CD4-positive, alpha-beta T cell treated with Interleukin-17A for 1 hour (primary cell): ENCODE measurements at places on chromosomes 11 and 22.

GRCh38 chr11:61541598-61541997 is 33.0 kb downstream of the LRRC10B start:
- no peak for DNase-seq

- DNase-seq = no peak
These were observed 18.7 kb downstream of the MMP10 start for GRCh38 chr11:102761646-102762238.

- no peak for DNase-seq
These were observed 409 bp downstream of the SMC1B start for GRCh38 chr22:45413013-45413367.

DNA sequence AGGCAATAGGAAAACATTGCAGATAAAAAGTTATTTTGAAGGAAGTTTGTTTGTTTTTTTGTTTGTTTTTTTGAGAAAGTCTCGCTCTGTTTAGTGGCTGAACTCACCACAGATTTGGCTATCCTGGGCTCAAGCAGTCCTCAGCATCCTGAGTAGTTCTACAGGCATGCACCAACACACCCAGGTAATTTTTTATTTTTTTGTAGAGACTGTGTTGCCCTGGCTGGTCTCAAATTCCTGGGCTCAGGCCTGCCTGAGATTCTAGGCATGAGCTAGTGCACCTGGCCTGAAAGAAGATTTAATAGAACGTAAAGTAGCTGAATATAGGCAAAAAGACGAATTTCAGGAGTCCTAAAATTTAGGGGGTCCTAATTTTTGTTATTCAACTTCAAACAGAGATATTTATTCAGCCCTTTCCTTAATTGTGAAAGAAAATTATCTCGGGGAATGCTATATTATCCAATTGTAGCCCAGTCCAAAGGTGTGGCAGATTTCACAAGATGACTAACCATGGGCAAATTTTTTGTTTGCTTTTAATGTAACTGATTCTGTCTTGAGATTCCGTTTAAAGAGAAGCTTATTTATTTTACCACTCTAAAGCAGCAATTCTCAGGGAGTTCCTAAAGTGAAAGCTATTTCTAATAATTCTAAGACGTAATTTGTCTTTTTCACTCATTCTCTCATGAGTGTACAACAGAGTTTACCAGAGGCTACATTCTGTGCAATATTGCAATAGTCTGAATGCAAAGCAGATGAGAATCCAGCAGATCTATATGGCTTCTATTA is 940 bp downstream of the IL18 start:
- no peak for DNase-seq

DNA sequence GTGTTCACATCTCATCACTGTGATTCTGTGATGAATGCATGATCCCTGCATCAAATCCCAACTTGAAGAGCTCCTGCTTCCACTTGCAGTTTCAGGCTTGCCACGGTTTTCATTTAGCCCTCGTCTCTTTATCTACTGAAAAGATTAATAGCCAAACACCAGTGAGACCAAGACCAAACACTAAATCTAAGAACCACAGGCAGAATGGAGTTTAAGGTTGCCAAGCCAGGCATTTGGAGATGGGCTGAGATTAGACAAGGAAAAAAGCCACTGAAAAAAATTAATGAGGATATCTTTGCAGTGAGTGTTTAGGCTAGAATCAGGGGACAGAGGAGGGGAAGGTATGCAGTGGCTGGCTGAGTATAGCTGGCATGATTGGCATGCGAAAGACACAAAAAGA is 227.2 kb upstream of the BLID start:
- no peak for DNase-seq

DNA sequence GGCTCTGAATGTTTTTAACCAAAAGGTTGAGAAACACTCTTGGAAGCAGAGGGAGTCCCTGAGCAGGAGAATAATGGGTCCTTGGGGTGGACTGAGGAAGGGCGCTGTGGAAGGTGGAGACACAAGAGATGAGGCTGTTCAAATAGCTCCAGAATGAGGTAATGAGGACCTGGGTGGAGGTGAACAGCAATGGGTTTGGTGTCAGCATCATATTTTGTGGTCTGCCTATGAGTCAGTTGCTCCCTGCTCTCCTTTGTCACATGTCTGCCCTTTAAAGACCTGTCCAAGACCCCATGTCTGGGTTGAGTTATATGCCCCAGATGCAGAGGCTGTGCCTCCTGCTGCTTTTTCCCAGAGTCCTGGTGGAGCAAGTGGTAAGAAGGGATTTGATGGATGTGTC is 113.6 kb downstream of the BARX2 start:
- no peak for DNase-seq

- DNase-seq = no peak
These were observed 134.8 kb downstream of the C11orf58 start for GRCh38 chr11:16873289-16873688.

DNA sequence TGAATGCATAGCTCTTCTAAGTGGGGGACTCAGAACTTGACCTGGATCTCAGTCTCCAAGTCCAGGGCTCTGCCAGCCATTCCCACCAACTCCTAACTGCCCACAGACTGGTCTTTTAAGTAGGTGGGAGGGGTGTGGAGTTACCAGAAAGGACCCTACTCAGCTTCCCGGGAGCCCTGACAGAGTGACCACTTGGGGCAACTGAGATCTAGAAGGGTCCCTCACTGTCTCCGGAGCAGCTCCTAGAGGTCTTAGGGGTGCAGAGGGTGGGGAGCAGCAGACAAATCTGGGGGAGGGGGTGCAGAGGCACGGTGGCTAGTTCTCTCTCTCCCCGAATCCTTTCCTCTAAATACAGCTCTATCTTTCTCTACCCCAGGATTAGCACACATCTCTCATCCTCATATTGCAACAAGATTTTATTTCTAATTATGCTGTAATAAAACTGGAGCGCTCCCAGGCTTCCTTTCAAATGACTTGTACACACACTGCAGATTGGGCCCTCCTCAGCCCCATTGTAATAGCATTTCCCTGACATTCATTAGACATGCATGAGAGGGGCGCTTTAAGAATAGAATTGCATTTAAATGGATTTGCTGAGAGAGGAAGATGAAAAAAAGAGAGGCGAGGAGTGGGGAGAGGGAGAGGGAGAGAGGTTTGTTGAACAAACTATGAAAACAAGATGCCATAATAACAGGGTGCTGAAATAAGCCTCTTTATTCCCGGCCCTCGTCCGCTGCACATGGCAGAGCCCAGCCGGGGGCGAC is 219.0 kb downstream of the CEP164 start:
- no peak for DNase-seq

DNA sequence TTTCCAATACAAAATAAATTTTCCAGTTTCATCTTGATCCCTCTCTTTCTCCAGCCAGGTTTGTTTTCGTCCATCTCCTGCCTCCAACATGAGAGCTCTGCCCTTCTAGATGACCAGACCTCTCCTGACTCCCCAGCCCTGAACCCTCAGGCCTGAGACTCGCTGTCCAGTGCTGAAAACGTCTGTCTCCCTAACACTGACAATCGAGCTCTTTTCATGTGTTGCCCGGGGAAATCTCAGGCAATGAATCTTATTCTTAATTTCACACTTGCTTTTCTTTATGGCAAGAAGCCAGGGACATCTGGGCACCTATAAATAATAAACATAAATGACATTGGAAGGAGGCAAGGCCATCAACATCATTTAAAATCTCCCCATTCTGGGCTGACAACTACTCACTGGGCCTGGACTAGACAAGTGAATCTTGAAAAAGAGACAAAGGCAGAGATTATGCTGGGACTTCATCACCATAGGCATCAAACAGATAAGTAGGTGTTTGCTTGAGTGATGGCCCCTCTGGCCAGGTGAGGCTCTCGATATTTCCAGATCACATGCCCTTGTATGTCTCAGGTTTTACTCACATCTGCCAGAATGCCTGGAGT is 274.5 kb upstream of the B3GAT1 start:
- no peak for DNase-seq

GRCh38 chr11:73236205-73236765 is 18.2 kb downstream of the P2RY2 start:
- DNase-seq = no peak

GRCh38 chr11:749731-750130 is 2.5 kb downstream of the TALDO1 start:
- no peak for DNase-seq

GRCh38 chr11:130522284-130522961 is 74.0 kb downstream of the ADAMTS15 start:
- DNase-seq = no peak

GRCh38 chr22:24413736-24414385 is 13.5 kb upstream of the ADORA2A start:
- no peak for DNase-seq

GRCh38 chr11:130425156-130425555 is 3.3 kb downstream of the ADAMTS8 start:
- no peak for DNase-seq

- DNase-seq = no peak
These were observed 14.8 kb downstream of the CD3E start for GRCh38 chr11:118319337-118319707.

DNA sequence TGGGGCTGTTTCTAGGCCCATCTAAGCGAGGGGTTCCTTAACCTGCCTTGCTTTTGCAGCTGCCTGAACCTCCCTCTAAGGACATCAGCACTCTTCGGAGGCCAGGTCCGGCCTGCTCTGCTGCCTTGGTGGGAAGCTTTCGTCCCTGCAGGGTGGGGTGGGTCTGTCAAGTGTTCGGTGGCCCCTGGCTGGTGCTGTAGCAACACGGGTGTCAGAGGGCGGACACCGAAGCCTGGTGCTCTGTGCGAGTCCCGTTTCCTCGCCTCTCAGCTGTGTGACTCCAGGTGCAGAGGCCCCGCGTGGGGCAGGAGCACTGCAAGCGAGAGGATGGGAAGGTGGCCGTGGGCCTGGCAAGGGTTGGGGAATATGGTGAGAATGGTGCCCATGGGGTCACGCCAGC is 64.6 kb downstream of the CDKN1C start:
- no peak for DNase-seq

GRCh38 chr22:49866646-49867045 is 13.0 kb downstream of the ZBED4 start:
- DNase-seq = no peak

DNA sequence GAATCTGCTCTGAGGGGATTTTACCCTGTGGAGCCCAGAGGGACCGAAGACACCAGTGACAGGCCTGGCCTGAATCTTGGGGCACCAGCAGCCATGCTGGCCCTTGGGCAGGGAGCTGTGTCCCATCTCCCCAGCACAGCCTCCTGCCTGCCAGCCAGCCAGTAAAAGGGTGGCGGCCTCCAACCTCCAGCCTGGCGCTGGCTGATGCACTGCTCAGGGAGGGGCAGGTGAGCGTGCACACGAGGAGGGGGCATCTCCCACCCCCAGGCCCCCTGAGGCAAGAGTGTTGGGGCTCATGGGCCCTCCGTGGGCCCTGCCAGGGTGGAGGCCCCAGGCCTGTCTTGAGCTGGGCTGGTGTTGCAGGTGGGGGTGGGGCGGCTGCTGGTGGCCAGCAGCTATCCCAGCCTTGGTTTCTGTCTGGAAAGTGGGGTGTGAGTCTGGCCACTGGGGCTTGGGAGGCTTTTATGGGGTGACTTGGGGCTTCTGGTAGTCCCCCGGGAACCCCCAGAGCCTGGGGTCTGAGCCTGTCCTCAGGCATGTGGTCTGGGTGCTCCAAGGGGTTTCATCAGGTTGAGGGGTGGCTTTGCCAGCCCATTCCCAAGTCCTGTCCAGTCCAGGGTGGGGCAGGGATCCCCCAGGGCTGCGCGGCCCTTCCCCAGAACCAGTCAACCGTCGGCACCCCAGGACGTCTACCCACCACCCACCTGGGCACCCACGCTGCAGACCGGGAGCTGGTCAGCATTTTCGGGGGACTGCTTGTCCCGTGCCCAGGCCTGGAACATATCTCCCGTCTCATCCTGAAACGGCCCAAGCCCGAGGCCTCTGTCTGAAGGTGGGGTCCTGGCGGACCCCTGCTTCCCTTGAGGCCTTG is 17.8 kb downstream of the TSPAN4 start:
- DNase-seq = no peak

DNA sequence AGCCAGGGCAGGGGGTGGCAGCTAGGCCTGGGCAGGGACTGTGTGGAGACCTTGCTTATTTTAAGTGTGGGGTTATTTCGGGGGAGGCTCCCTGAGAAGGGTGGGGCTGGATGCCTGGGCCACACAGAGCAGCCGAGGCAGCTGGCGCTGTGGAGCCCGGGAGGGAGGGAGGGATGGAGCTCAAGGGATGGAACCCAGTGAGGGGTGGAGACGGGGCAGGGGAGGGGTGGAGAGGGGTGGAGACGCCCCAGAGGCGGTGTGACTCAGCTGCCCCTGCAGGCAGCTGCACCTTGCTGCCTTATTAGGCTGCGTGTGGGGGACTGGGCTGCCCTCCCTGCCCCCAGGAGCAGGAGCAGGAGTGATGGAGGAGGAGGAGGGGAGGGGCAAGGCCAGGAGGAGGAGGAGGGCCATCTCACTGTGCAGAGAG is 9.8 kb upstream of the TSSC4 start:
- DNase-seq = no peak

GRCh38 chr11:84437071-84437980 is 1151.2 kb upstream of the CCDC90B start:
- no peak for DNase-seq

DNA sequence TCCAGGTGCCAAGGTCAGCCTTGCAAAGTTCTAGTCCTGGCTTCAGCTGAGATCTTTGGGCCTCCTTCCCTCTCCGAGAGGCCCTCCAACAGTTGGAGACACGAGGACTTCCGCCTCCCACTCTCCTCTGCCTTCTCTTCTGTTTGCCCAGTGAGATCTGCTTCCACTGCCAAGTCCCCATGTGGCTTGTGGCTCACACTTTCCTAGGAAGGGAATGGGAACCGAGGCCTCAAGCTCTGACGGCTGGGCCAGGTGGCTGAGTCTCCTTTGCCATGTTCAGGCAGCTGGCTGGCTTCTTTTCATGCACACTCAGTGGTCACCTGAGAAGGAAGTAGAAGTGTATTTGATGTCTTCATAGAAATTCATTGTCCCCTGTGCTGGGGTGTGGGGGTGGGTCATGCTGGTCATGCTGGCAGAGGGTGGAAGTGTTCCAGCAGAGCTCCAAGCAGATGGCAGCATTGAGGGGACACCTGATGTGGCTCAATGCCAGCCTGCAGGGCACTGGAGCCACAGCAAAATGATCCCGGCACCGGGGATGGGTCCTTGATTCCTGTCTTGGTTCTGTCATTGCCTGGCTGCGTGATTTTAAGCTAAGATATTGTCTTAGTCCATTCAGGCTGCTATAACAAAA is 130.4 kb downstream of the ADAMTS15 start:
- DNase-seq = no peak

DNA sequence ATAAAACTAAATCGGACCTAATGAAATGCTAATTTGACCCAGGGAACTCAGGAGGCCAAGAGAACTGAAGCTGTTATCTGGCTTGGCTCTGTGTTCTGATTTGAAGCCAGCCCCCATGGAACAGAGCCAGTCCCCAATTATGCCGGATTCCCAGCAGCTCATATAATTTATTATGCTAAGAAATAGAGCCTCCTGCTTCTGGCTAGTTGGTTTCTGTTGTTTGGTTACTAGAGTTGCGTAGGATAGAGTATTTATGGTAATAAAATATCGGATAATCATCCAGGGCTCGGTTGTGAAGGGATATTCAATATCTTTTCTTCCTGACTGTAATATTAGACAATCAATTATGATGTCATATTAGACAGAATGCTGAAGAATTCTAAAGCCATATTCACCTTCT is 120.4 kb upstream of the TTC12 start:
- DNase-seq = no peak
